ENCODE measurements at places on chromosomes 1 and 21.

DNA sequence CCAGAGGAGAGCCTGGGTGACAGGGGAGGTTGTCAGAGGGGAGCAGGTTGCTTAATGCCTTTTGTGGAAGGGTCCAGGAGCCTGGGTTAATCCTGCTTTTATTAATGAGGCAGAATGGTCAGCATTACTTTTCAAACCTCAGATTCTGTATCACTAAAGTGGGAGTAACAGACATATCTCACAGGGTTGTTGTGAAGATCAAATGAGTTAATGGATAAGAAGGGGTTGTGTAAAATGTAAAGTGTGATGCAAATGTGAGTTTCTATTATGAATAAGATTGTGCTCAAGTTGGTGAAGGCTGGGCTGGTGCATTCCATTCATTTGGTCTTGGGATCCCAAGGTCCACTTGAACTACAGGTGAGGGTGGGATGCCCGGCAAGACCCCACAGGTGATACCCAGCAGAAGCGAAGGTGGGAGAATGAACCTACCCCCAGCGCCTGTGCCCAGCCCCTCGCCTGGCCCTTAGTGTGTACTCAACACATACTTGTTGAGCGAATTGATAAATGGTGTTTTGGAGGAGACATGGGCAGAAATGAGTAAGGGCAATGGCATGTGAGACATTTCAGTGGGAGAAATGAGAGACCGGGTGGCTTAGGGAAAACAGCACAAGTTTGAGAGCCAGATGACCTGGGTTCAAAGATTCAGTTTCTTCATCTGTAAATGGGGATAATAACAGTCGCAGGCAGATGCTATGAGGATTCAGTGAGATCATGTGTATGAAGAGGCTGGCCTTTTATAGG, 6.2 kb downstream of the SLC26A9 start:
- DNase-seq, result no peak

DNA sequence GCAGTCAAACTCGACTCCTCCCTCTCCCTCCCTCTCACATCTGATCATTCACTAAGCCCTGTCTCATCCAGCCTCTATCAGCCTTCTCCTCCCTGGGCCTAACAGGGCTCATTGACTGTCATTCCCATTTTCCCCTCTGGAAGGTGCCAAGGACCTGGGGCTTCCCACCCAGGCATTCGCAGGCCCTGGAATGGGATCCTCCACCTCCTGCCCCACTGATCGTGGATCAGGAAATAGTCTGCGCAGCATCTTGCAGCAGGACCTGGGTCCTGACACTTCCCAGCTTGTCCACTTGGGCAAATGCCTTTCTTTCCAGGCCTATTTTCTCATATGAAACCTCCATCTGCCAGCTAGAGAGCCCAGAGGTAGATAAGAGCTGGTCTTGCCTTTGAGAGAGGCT, 71.2 kb upstream of the ZC3H12A start:
- DNase-seq, result no peak

- DNase-seq, result no peak
These were observed 465.9 kb upstream of the DAB1 start for GRCh38 chr1:57889676-57890320.

DNA sequence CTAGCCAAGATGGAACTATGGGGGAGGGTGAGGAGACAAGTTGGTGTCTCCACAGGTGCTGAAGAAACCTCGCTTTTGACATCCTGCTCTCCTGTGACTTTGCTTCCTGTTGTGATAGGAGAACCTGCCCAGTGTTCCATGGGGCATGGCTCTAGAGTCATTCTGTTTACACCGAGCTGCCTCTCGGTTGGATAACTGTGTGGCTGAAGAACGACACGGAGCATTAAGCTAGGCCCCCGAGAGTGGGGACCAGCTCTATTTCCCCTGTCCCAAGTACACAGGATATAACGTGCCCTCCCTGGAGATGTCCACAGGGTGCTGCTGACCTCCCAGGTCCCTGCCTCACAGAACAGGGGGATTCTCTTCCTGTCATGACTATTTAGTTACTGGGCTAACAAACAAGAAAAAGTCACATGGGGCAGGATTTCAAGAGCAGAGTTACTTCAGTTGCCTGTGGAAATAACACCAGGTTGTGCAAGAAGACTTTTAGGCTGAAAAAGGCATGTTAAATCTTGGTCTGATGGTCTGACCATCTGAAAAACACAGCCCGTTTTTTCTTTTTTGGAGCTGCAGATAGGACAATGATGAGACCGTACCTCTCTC, 29.4 kb upstream of the PPP2R5A start:
- no peak for DNase-seq

DNA sequence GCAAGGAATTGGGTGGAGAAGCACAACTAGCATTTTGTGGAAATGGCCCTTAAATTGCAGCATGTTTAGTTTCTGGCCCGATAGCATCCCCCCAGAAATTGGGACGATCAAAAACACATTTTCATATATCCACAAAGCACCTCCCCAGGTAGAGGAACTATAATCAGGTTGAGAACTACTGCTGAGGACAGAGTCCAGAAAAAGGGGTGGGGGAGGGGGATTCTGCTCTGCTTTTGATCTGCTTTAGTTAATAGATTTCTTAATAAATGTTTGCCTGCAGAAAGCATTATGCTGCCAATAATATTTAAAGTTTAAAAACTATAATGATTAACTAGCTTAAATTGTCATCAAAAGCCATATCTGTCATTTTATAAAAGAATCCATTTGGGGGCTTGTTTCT, 14.4 kb upstream of the DYNLT5 start:
- DNase-seq, result no peak

All from GM10248 (cell line).